ENCODE measurements at places on chromosomes 4 and X.

GRCh38 chrX:149638860-149639259 lies 7.3 kb upstream of the TMEM185A start:
- DNase-seq = no peak

DNA sequence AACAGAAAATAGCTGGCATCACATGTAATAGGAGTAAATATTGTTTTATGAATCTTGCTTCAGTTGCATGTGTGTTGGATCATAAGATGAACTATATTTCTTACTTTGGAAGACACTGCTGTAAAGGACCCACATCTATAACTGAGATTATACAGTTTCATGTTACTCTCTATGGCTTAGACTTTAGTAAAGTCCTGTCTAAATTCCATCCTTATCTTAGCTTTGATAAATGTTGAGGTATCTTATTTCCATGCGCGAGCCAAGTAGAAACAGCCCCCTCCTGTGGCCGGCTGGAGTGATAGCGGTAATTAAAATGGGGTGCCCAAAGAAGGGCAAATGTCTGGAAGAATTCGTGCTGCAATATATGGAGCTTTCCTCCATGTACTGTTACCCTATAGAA lies 43.0 kb downstream of the CCDC158 start:
- no peak for DNase-seq

DNA sequence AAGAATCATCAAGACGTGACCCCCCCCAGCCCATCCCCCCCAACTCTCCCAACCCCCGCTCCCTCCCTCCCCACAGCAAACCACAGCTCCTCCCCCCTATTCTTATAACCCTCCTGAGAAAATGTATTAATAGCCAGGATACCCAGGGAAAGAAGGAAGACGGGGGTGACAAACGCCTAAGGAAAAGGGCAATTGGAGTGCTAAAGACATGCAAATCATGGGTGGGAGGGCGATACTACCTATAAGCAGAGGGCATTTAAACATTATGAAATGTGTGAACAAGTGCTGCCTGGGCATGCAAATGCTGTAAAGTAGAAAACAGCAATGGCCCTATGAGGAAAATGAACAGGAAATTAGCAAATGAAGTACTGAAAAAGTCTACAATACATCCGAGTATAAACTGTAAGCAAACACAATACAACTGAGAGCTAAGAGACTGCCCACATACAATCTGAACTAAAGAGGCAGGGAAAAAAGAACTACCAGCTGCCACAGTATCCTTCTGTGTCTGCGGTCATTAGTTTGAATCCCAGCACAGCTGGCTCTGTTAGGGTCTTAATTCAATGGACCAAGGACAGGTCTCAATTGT lies 2.4 kb downstream of the CXXC4 start:
- no peak for DNase-seq

DNA sequence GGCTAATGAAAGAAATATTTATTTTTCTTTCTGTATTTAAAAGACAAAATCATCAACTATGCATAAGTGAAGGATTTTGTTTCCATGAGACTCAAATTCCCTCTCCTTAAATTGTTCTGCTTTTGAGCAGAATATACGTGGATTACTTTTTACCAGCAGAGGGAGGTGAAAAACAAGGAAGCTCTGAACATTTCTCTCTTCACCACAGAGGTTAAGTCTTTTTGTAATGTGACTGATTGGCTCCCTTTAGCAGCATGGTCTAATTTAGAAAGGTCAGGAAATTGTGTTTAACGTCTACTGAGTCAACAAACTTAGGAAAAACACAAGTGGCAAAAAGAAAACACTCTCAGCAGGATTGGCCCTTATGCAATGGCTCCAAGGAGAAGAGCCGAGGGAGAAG lies 55.1 kb upstream of the F9 start:
- no peak for DNase-seq

- DNase-seq = no peak
These were observed 283.2 kb downstream of the ARHGAP10 start for GRCh38 chr4:148015058-148015457.

DNA sequence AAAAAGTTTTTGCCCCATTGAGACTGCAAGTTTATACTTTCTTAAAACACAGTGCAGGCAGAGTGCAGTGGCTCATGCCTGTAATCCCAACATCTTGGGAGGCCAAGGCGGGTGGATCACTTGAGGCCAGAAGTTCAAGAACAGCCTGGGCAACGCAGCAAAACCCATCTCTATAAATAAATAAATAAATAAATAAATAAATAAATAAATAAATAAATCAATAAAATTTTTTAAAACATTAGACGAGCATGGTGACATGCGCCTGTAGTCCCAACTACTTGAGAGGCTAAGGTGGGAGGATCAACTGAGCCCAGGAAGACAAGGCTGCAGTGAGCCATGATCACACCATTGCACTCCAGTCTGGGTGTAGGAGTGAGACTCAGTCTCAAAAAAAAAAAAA lies 213.3 kb downstream of the LRBA start:
- DNase-seq = no peak

DNA sequence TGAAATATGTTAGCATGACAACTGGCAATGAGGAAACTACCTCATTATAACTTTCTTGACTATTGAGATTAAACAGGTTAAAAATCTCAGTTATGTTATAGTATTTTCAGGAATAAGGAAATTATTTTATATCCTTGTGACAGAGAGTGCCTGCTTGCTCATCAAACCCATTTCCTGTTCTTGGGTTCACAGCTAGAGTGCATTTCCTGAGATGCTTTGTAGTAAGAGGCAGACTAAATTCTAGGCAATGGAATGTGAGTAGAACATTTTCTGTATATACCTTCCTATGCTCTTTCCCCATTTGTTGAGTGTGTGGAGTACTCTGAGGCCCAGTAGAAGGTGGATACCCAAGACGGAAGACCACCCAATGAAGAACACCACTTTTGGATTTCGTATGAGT lies 96.9 kb upstream of the CASK start:
- no peak for DNase-seq

DNA sequence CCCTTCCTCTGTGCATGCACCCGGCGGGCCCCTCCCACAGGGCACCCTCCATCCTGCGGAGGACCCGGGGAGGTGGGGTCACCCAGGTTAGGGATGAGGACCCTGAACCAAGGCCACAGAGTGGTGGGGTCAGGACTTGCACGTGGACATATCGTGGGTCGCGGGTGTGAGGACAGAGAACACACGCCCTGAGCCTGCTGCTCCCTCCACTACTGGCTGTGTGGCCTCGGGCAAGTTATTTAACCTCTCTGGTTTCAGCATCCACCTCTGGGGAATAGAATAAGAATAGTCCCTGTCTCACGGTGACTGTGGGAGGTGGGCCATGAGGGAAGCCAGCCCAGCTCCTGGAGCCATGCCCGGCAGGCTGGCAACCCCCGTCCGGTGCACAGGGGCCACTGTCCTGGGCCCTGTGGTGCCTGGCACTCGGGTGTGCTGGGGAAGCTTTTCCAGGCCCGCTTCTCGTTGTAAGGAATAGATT lies 5.1 kb downstream of the PSAPL1 start:
- no peak for DNase-seq

GRCh38 chr4:165964591-165964990 lies 91.6 kb downstream of the TLL1 start:
- no peak for DNase-seq

- DNase-seq = peak; percentile 44
These were observed 113.8 kb upstream of the NKX1-1 start for GRCh38 chr4:1519787-1520661.

- peak; percentile 44 for DNase-seq
These were observed 129.7 kb downstream of the PLS3 start for GRCh38 chrX:115690511-115691216.

DNA sequence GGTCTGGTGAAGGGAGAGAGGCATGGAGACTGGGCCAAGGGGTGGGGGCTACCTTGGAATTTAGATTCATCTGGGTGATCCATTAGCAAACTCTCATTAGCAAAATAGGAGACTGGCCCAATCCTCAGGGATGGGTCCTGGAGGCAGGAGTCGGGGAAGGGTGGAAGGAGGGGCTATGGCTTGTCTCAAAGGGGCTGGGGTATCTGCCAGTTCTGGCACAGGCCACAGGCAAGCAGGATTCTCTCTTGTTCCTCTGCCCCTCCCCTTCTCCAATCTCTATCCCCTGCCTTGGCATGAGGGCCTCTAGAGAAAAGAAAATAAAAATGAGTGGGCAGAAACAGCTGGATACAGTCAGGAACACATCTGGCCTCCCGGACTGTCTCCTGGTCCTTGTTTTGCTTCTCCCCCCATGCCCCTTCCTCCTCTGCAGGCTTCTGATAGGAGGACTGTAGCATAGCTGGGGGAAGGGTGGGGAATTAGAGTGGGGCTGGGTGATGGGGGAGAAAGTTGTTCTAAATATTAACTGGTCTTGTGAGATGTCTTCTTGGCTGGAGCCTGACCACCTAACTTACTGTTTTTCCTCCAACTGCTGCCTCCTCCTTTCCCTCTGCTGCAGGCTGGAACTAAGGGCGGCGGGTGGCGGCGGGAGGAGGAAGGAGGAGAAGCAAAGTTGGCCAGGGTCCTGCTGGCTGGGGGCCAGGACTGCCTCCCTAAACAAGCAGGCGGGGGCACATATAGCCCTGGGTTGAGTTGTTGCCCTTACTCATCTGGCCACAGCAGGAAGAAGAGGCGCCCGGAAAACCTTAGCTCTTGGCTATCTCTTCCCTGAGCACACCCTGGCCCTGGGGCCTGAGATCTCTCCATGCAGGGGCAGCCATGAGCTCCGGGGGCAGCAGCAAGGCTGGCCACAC lies 53.3 kb upstream of the LAS1L start:
- peak; percentile 83 for DNase-seq

DNA sequence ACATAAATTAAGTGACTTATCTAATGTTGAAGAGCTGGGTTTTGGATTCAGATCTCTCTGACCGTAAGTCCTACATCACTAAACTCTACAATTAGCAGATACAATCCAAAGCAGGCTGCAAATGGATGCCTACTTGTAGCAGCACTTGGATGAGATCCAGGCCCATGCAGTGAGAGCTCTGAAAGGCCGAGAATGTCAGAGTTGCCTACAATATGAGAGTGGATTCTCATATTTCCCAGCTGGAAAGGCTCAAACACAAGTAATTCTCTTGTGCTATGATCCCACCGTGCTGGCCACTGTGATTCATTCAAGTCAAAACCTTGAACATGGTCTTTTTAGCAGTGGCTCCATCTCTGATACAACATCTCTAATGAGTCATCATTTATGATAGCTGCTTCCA lies 125.4 kb upstream of the CHRDL1 start:
- no peak for DNase-seq

- DNase-seq = no peak
These were observed 144.6 kb downstream of the KIT start for GRCh38 chr4:54802336-54802735.

DNA sequence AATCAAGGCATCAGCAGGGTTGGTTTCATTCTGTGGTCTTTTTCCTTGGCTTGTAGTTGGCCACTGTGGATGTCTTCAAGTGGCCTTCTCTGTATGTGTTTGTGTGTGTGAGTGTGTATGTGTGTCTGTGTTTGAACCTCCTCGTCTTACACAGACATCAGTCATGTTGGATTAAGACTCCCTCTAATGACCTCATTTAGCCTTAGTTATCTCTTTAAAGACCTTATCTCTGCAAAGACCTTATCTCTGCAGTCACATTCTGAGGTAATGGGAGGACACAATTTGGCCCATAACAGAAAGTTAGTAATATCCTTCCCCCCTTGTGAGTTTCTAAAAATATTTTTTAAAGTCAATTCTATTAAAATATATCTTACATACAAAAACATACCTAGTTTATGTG lies 126.7 kb downstream of the EMCN start:
- no peak for DNase-seq

DNA sequence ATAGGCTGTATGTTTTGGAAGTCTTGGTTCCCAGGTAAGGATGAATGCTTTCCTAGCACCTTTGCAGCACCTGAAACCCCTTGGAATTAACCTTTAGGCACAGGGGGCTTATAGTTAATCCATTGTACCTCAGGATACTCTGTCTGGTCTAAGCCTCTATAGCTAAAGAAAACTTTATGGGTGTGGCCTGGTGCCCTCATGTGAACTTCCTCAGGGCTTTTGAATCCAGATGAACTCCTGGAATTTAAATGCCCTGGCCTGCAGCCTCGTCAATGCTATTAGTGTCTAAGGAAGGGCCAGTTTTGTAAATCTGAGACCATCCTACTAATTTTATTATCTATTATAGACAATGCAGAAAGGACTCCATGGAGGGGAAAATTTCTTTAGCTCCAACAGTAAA lies 33.8 kb downstream of the IRS4 start:
- no peak for DNase-seq

GRCh38 chr4:185879666-185880312 lies 67.8 kb upstream of the SORBS2 start:
- DNase-seq = no peak

GRCh38 chr4:140260227-140260626 lies 106.2 kb upstream of the MAML3 start:
- DNase-seq = no peak

DNA sequence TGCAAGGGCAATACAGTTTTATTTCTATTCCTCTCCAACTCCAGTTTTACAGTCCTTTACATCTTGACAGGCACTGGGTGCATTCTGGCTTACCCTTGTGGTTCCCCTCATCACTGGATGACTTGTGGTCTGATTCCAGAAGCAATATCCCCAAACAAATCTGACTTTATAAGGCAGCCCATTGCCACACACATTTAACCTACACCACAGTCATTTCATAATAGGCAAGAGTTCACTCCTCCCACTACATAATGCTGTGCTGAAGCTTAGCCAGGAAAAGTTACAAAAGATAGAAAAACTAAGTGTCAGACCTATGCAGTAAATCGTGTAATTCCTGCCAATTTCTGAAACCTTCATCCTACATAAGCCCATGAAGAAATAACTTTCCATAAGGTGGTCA lies 82.9 kb upstream of the MID1IP1 start:
- no peak for DNase-seq

DNA sequence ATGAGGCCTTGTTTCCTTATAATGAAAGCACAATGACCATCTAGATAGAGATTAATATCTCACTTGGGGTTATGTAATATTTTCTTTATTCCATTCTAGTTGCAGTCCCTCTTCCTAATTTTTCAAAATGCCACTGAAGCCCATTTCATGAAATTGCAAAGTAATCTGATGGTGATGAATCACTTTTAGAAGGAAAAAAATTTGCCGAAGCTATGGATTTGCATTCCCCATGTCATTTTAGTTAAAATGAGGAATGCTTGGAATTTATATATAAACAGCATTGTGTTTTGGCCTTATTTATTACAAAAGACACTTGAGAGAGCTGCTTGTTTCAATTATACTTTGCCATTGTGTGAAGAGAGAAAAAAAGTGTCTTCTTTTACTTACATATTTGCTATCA lies 241.7 kb upstream of the TEX13A start:
- no peak for DNase-seq

DNA sequence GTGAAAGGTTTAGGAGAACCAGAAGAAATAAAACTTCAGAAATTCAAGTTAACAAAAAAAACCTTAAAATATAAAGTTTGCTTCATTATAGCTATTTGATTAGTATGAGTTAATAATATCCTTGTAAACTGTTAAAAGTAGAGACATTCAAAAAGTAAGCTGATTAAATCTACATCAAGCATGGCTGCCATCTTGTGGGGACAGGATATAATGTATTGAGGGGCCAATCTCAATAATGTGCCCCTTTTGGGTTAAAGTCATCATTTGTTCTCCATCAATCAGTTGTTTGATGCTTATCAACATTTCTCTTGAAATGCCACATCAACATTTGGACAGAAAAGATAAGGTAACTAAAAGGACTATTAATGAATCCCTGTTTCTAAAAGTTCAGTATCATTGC lies 4.6 kb upstream of the GRID2 start:
- DNase-seq = no peak

- DNase-seq = no peak
These were observed 142.1 kb upstream of the FTHL17 start for GRCh38 chrX:31213941-31214340.

GRCh38 chr4:125461676-125462363 lies 147.1 kb downstream of the FAT4 start:
- no peak for DNase-seq
